ENCODE measurements at places on chromosomes 5 and 9.

- no peak for DNase-seq
These were observed 6.4 kb downstream of the TMC1 start for GRCh38 chr9:72527801-72528195.

GRCh38 chr9:91151718-91152095 is 210.0 kb downstream of the AUH start:
- DNase-seq, result no peak

DNA sequence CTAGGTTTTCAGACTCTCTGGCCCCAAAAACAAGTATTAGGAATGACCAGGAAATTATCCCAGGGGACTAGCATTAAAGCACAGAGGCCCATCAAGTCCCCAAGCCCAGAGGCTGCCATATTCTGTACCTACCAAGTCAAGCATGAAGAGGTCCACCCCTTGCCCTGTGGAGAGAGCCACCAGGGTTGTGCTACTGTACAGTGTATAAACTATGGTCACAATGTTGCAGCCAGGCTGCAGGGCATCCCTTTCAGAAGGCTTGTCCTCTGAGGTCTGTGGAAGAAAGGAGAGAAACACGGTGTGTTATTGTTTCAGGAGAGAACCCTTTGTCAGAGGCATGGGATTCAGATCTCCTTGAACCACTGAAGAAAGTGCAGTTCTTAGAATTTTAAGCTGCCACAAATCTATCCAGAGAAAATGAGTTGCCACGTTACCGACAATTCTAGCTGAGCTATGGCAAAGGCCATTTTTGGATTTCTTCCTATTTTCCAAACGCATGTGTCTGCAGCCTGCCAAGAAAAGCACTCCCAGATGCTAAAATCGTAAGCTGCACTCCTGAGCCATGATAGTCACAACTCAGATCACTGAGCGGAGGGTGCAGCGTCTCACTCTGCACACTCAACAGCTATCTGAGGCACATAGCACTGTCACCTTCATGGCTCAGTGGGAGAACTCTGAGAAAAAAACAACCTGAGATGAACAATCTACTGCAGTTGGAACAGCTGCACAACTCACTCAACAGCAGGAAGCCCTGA is 45.5 kb upstream of the SPATA31E1 start:
- no peak for DNase-seq

DNA sequence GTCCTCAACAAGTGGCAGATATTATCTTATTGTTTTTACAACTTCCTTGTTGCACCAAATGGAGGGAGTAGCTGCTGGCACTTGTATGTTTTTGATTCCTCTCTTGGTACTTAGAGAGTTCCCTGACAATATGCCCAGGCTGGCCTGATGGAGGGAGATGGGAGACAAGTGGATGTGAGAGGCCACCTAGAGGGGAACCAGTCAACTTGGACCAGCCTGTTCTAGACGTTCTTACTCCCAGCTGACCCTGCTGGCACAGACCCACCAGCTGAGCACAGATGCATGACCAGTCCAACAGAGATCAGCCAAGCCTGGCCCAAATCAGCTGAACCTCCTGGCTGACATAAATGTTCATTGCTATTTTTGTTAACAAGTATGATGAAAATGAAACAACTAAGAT is 60.9 kb upstream of the GDNF start:
- no peak for DNase-seq

- DNase-seq, result no peak
These were observed 294.9 kb upstream of the IRX1 start for GRCh38 chr5:3300726-3301125.

DNA sequence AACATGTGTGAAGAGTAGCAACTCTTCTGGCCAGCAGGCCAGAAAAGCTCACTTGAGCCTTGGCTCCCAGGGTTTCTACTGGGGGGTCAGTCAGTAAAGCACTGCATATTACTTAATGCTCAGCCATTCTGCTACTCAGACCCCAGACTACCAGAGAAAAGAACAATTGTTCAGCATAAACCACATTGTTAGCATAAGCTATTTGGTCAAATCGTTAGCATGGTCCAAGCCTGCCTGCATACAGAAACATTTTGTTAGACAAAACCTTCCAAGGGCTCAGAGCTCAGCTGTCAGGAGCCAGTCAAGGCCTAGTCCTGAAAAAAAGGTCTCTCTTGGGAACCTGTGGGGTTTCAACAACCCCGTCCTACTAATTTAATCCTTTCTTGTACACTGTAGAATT is 449.3 kb downstream of the PRR16 start:
- no peak for DNase-seq

- DNase-seq, result no peak
These were observed at the start of gene PCDHGB3 for GRCh38 chr5:141369994-141370848. Gene PCDHGB3 (plus strand): TSS chr5:141370242. CDS start chr5:141370395, 153 bp downstream.

DNA sequence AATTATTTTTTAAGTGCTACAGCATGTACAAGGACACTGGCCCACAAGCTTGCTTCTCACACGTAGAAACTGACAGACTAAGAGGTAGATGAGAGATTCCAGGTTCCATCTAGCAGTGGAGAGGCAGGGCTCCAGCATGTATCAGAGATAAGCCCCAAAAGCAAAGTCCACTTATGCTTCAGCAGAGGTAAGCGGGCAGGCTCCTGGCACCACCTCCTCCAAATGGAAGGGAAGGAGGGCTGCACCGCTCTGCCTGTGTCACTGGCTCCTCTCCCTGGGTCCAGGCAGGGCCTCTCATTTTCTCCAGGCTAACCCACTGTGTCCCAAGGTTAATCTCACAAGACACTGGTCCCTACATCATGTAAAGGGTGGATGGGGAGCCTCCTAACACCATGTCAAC is 15.9 kb downstream of the GRHPR start:
- DNase-seq, result no peak

DNA sequence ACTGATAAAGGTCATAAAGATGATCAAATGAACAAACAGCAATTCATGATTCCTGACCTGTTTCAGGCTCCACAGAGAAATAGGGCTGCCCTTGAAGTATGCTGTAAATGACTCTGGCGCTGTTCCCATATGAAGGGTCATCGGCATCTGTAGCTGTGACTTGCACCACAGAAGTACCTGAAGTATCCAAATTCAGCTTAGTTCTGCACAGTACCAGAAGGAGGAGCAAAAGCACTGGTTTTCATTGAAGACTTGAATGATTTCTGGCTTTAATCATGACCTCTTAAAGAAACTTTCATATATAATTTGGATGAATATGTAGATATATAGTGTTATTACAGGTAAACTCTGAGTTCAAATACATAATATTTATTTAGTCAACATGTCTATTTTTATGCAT is 109.1 kb downstream of the CDH10 start:
- DNase-seq, result no peak

GRCh38 chr9:86503314-86503713 is 149.1 kb upstream of the TUT7 start:
- no peak for DNase-seq

GRCh38 chr5:66609615-66610014 is 13.4 kb downstream of the MAST4 start:
- DNase-seq, result no peak

DNA sequence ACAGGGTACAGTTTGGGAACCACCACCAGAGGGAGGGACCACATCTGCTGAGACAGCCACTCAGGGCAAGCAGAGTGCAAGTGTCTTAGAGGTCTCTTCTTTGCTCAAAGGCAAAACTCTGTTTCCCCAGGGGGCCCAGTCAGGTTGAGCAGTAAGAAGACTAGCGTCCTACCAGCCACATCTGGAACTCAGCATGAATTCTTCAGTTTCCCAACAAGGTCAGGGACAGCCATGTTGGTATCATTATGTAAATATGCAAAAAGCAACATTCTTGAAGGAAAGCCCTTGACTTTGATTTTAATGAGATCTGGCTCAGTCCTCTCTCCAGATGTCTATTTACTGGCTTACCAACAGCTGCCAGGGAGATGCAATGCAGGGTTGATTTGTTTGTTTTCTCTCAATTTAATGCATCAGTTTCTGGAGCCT is 46.7 kb downstream of the TGFBI start:
- DNase-seq, result no peak

- DNase-seq, result no peak
These were observed 40.3 kb downstream of the KCNN2 start for GRCh38 chr5:114402206-114402605.

GRCh38 chr9:6461619-6462018 is 48.6 kb downstream of the UHRF2 start:
- DNase-seq, result no peak

DNA sequence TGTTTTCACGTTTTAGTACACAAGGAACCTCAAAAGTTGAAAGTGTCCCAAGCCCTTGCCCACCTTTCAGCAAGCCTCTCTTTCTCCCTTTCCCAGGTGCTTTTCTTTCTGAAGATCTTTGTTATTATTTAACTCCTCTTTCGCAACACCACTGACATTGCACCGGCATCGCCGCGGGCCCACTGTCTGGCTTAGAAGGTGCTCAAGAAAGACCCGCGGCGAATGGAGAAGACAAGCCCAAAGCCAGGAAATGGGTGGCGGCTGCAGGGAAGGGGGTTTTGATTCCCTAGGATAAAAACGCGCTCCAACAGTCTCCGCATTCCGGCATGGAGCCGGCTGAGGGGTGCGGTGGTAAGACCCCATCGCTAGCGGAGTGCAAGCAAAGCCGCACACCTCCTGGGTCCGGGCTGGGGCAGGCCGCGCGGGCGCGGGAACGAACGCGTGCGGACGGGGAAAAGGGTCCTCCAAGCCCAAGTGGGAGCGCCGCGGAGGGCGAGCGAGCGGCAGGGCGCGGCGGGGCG is 404 bp upstream of the AFAP1L1 start:
- DNase-seq, result no peak

- no peak for DNase-seq
These were observed 655 bp downstream of the TOR4A start for GRCh38 chr9:137278061-137278701.

GRCh38 chr9:23783509-23783908 is 42.5 kb downstream of the ELAVL2 start:
- no peak for DNase-seq

DNA sequence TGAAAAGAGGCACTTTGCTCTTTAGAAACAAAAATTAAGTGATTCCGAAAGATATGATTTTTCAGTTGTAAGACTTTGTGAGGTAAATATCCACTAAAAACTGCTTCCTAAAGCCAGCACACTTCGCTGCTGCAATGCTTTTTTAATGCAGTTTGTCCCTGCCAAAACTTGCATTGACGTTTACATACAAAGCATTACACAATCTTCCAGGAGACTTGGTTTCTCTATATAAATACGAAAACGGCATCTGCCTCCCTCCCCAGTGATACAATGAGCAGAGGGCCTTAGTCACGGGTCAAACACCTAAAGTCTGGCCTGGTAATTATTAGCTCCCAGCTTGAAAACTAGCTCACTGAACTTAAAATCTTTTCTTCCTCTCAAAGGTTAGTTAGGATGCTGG is 170.7 kb downstream of the TSSK1B start:
- DNase-seq, result no peak

- DNase-seq, result no peak
These were observed 57.2 kb downstream of the COL5A1 start for GRCh38 chr9:134698587-134699342.

- DNase-seq, result no peak
These were observed 211.7 kb upstream of the ELL2 start for GRCh38 chr5:96173366-96173765.

DNA sequence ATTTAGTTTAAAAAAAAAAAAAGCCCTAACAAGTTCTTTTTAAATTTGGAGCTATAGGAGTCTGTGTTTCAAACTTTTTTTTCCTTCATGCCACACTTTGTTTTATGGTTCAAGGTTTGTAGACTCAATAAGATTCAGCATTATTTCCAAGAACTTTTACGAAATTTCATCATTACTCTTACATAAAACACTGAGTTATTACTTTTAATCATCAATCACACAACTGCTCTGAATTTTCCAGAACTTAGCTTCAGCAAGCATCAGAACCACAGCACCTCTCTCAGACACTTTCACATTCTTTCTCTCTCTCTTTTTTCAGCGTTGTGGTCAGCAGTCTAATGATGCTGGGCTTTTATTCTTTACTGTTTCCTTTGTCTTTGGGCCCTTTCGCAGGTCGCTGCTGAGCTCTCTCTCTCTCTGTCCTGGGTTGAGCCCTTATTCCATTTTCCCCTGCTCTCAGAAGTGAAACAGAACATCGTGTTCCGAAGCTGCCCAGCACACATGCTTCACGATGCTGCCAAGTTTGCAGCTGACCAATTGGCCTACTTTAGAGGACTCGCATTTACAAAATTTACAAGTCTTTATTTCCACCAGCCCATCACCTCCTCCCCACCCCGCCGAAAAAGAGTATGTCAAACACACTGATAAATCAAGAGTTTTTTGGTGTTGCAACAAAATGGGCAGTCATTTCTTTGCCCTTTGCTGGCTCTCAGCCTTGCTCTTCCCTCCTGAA is 44.6 kb upstream of the PIK3R1 start:
- no peak for DNase-seq

- no peak for DNase-seq
These were observed 383.0 kb downstream of the RAB3C start for GRCh38 chr5:58965677-58966414.
